ENCODE measurements at places on chromosomes 5 and 9. TPM values are rescaled to one million over a fixed set of nuclear protein-coding genes. Genes with fewer than 3 reads are reported as not detected.

DNA sequence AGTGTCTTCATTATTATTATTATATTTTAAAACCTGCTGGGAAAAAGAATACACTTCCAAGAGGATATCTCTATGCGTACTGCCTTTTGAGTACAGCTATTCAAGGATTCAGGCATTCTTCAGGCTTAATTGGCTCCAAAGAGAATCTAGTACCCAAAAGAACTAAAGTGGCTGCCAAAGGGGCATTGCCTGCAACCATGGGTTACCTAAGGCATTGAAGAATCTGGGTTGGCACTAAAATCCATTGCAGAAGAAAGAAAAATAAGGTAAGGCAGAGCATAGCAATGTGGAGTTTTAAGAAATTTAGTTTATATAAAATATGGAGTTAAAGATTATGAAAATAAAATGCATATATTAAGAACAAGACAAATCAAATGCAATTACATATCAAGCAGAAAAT lies 223.5 kb downstream of the TMEM161B start:
- no peak for DNase-seq

- DNase-seq = no peak
These were observed 20.9 kb upstream of the COMMD10 start for GRCh38 chr5:116063950-116064349.

- no peak for DNase-seq
These were observed 227.8 kb upstream of the TRPM3 start for GRCh38 chr9:71349218-71349617.

GRCh38 chr5:142186857-142187594 lies 78.4 kb downstream of the NDFIP1 start:
- no peak for DNase-seq

DNA sequence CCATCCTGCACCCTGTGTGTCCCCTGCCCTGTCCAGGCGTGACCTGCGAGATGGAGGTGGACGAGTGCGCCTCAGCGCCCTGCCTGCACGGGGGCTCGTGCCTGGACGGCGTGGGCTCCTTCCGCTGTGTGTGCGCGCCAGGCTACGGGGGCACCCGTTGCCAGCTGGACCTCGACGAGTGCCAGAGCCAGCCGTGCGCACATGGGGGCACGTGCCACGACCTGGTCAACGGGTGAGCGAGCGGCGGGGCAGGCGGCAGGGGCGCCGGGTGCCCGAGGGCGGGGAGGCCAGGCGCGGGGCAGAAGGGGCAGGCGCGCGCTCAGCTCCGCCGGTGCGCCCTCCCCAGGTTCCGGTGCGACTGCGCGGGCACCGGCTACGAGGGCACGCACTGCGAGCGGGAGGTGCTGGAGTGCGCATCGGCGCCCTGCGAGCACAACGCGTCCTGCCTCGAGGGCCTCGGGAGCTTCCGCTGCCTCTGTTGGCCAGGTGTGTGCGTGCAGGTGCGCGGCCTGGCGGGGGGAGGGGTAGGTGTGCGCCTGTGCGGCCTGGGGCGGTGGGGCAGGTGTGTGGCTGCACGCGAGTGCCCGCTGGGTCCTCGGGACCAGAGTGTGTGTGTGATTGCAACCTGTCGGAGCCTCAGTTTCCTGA lies 10.0 kb downstream of the CRB2 start:
- DNase-seq = no peak

CDX1 gene
- total RNA-seq = not detected
